NCI-H1417 treated with DMSO at 0.1 percent for 48 hours (cell line): ENCODE measurements at places on chromosomes 2 and 18.

GRCh38 chr2:178270338-178270737, 76.0 kb downstream of the OSBPL6 start:
- DNase-seq: no peak

GRCh38 chr2:200396781-200397242, 90.3 kb downstream of the SPATS2L start:
- no peak for DNase-seq

DNA sequence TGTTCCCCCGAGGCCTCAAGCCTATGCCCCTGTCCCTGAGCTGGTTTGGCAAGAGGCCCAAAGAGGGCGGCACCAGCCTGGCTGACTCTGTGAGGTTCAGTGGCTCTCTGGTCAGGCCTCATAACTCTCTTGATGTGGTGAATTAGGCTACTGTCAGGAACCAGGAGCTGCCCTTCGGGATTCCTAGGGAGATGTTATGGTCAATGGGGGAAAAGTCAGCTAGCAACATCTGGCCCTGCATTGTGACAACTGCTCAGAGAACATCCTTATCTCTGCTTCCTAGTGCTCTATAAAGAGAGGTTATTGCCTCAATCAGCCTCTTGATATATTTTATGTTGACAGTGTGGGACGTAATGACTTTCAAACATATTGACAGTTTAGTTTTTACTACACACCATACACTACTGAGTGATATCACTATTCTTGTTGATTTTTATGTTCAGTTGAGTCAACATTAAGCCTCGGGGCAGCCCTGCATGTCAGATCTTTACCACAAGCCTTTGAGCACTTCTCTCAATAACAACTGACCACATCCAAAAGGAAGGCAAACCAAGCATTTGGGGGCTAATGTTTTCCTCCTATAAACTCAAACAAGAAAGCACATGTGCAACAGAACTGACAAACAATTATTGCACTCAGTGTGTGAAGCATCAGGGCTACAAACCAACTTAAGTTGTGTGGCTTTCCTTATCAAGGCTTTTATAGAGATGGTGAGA, 448.3 kb upstream of the SLC14A2 start:
- no peak for DNase-seq

DNA sequence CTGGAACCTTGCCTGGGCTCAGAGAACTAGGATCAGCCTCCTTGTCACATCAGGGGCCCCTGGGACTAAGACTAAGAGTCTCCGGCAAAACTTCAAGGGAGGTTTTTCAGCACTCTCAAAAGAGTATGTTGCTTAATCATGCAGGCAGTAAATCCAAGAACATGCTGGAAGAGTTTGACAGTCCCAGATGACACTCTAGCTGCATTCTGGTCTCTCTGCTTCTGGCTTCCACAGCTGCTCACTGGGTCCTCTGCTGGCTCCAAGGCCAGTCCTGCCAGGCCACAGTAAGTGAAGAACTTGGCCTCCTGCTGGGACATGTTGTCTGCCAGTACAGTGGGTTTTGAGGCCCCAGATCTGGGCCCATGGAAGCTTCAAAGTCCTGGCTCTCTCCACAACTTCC, 45.2 kb upstream of the IL1RL1 start:
- no peak for DNase-seq

DNA sequence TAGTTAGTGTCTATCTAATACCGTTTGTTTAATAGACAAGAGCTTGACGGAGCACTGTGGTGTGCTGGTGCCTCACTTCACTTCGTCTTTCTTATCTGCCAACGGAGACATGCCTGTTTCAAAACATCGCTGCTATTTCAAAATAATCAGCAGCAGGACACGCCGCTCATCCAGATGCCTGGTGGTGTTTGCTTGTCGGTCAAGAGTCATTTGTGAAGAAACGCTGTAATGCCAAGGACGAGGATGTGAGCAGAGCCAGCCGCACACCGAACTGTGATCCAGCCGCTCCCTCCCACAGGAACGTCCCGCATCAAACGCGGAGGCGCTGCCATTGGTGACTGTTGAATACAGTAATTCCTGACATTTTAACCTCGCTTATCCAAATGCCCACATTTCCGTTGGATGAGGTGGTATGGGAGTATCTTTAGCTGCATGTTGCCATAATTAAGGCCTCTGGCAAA, 432.4 kb downstream of the FBXO15 start:
- DNase-seq: no peak

DNA sequence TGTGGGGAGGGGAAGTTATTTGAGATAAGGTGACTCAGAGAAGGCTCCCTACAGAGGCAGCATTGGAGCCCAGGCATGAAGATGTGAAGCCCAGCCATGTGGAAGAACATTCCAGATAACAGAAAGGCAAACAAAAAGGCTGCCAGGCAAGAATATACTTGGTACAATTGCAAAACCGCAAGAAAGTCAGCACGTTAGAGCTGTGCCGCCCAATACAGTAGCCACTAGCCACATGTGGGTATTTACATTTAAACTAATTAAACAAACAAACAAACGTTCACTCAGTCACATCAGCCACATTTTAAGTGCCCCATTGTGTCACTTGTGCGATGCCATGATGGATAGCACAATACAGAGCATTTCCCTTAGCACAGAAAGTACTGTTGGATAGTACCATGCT, 179.6 kb downstream of the SATB2 start:
- no peak for DNase-seq

- no peak for DNase-seq
Observed at GRCh38 chr18:75086494-75087034, 122.4 kb downstream of the PTGR3 start.

- no peak for DNase-seq
Observed at GRCh38 chr2:116953-117352, 70.6 kb upstream of the FAM110C start.

- no peak for DNase-seq
Observed at GRCh38 chr2:15178946-15179345, 382.2 kb downstream of the NBAS start.

DNA sequence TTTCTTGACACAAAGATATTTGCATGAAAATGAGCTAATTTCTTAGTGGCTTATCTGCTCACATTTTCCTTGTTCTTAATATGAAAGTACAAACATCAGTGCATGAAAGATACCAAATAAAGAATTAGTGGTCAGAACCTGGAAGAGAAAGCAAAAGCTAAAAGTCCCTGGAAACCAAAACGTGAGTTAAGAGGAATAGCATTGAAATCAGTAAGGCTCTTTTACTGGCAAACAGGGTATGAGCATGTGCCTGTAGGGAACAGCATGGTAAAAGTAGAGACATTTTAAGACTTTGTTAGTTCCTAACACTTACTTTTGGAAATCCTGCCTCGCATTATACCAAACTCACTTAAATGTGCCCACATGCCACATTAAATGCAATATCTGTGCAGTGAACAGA, 31.9 kb upstream of the CWC22 start:
- no peak for DNase-seq

GRCh38 chr2:238313289-238313990, 6.9 kb upstream of the TRAF3IP1 start:
- no peak for DNase-seq

GRCh38 chr2:282371-283263, 5.3 kb downstream of the ALKAL2 start:
- no peak for DNase-seq

DNA sequence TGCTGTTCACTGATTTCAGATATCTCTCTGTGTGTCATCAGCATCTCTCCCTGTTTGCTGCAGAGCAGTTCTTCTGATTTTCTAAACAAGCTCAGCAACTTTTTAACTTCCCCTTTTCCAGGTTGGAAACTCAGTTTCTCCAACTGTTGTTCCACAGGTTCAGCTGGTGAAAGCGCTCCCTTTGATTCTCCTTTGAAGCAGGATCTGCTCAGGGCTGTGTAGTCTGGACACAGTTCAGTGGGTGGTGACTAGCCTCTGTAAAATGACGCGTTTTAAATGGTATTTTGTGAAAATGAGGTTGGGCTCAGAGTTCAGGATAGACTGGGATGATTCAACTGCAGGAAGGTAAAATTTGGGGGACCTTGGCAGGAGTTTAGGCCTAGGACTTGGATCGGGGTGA, 106.3 kb downstream of the TRIM43 start:
- no peak for DNase-seq

DNA sequence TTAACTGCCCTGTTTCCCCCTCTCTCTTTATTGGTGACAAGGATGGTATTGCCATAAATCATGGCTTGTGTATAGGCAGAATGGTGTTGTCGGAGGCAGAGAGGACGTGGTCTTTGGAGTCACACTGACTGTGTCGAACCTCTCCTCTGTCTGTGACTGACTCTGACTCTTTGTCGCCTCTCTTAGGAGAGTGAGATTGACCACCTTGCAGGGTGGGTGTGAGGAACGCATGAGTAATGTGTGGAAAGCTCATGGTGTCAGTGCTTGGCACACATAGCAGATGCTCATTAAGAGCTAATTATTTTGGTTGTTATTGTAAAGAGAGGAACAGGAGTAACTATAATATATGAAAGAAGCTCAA, 145.6 kb downstream of the TTC27 start:
- no peak for DNase-seq

GRCh38 chr2:195413422-195413821, 243.6 kb upstream of the SLC39A10 start:
- no peak for DNase-seq

DNA sequence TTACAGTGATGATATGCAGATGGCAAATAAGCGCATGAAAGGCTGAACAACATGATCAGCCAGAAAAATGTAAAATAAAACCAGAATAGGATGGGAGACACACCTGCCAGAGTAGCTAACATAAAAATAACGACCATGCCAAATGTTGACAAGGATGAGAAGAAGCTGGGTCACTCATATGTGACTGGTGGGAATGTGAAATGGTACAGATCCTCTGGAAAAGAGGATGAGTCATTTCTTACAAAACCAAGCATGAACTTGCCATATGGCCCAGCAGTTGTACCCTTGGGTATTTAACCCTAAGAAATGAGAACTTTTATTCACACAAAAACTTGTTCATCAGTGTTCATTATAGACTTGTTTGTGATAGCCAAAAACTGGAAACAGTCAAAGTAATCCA, 143.8 kb downstream of the SH3BP4 start:
- DNase-seq: no peak

DNA sequence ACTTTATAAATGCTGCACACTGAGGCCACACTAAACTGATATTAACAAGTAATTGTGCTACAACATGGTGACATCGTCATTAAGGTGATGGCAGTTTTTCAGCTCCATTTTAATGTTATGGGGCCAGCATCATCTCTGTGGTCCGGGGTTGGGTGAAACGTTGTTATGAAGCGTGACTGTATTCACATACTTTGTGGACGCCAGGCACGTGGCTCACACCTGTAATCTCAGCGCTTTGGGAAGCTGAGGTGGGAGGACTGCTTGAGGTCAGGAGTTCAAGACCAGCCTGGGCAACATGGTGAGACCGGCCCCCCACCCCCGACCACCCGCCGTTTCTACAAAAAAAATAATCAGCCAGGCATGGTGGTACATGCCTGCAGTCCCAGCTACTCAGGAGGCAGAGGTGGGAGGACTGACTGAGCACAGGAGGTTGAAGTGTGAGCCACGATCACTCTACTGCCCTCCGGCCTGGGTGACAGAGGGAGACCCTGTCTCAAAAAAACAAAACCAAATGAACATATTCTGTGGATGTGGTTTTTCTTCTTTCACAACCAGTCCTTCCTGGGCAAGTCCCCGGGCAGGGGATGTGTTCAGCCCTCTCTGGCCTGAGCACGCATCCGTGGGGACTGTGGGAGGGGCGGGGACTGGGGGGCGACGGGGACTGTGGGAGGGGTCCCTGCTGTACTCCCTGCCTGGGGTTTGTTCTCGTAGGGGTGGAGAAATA, 12.9 kb upstream of the GAL3ST2 start:
- DNase-seq: no peak

GRCh38 chr2:8475349-8476031, 206.4 kb upstream of the ID2 start:
- peak; percentile 9 for DNase-seq

DNA sequence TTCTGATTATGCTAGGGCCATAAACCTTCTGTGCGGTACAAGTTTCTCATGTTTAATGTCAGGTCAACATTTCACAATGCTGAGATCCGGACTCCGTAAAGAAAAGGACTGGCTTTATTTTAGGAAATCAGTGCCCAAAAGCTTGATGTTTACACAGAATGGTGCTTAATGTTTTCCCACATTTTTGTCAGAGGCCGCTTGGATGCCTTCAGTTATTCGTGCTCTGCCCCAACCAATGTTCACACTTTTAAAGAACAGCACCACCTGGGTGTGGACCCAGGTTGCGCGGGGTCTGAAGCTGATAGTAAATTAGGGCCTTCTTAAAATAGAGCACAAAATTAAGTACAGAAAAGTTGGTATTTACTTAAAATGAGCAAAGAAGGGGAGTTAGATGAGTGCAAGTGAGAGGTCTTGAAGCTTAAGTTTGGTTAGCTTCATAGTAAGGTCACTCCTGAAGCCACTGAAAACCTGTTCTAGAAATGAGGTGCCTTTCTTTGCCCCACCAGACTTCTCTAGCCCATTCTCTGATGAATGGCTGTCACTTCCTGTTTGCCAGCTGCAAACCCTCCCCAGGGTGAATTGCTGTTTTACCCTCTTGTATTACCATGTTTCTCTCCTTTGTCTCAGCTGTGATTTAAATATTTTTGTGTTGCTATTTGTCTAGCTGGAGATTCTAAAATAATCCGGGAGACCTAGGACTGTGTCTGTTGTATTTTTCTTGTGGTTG, 20.5 kb downstream of the SLC3A1 start:
- no peak for DNase-seq

- no peak for DNase-seq
Observed at GRCh38 chr2:172109988-172110811, 7.5 kb upstream of the DLX2 start.

GRCh38 chr2:239540174-239540573, 139.4 kb upstream of the HDAC4 start:
- DNase-seq: no peak

- no peak for DNase-seq
Observed at GRCh38 chr2:45698554-45698953, 47.1 kb downstream of the PRKCE start.

DNA sequence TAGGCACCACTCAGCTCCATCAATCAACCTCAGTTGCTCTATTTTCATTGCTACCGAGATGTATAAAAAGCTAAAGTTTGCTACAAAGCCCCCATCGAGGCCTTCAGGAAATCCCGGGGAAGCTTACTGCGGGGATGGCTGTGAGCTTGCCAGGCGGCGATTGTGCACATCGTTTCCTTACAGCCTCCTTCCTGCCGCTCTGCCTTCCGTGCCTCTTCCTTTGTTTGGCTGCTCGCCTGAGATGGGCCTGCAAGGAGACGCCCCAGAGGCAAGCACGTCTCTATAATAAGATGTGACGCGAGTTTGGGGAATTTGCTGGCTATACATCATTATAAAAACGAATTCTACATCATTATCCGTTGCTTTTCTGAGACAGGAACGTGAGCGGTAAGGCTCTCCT, 41.6 kb downstream of the DHRS9 start:
- no peak for DNase-seq

GRCh38 chr18:13136056-13136903, 82.3 kb upstream of the LDLRAD4 start:
- no peak for DNase-seq

DNA sequence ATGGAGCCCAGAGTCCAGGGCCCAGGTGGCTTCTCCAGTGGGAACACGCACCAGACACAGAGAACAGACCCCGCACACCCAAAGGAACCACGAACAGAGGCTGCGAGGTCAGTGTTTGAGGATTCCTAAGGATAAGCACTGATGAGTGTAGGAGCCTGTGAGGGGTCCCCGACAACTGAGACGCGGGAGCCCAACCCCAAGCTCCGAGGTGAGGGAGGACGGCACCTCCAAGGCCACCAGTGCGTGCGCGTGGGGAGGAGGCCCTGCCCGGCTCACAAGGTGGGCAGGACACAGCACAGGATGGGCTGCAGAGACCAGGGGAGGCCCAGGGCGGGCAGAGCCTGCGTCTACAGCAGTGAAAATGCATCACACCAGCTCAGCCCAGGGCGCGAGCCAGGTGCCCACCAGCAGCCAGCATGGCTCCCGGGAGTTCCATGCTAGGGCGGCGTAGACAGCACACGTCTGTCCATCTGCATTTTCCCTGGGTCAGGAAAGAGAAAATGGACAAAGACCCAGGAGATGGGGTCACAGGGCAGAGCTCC, 189.1 kb downstream of the EIPR1 start:
- no peak for DNase-seq
